ENCODE measurements at places on chromosomes 6 and 20.

- no peak for DNase-seq
Measured at GRCh38 chr6:109001291-109001894, 93.3 kb downstream of the SESN1 start.

GRCh38 chr6:37517411-37517812 lies 17.7 kb upstream of the CCDC167 start:
- DNase-seq, result peak; percentile 66

DNA sequence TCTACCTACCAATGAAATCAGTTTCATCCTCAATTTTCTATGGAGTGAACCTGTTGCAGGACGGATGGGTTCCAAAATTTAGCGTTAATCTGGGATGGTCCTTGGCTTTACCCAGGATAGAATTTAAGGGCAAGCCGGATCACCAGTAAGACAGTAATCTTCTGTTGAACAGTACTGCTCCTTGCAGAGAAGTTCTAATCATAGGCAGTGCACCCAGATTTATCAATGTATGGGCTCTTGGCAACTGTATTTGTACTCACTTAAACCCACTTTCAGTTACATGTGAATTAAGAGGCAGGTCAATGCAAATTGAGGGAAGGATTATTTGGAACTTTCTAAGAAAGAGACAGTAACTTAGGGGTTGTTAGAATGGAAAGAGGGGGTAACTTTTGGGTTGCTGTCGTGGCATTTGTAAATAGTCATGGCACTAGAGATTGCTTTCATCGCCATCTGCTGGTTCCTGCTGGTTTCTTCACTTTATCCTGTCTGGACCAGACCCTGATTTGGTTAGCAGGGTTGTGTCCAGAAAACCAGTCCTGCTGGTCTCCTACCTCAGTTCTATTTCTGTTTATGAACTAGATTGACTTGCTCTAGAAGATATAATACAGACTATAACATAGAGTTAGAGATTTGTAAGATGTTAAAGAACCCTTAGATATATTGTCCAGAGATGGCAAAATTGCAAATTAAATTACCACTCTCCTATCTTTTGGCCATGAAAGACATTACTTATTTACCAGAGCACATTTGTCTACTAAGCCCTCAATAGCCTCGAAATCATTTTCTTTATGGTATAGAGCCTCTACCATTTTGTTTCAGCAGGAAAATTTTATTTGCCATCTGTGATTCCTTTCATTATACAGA lies 646.3 kb downstream of the UTRN start:
- peak; percentile 10 for DNase-seq

DNA sequence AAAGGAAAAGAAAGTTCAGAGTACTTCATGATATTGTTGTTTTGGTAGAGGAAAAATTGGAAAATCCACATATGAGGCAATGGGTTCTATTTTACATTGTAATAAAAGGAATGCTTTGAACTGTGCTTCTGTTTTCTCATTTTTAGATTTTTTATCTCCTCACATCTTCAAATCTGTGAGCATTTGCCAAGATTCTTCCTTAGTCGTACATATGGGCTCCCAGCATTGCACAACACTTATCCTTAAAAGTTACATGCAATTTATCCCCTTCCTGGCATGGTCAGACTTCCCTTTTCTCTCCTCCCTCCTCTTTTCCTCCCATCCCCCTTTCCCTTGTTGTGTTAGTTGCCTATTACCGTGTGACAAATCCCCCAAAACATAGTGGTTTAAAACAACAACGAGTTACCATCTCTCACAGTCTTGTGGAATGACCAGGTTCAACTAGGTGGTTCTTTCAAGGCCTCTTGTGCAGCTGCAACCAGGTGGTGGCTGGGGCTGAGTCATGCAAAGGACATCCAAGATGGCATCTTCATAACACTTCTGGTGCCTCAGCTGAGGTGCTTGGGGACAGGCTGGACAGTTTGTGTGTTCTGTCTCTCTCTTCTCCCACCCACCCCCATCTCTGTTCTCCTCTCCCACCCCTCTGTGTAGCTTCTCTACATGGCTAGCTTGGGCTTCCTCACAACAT lies 68.7 kb downstream of the TXNDC5 start:
- no peak for DNase-seq

DNA sequence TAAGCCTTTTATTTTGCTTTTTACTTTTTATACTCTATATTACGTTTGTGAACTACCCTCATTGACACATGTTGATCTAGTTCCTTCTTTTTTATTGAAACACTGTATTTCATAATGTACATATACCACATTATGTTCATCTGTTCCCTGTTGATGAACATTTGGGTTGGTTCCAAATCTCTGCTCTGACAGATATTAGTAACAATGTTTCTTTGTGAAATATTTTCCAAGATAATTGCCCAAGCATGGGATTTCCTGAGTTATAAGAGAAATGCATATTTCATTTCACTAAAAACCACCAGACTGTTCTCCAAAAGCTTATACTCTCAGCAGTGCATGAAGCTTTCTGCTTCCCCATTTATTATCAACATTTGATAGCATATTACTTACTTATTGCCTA lies 44.2 kb upstream of the TNFRSF21 start:
- DNase-seq, result no peak

Measured in T-helper 17 cell (primary cell).